ENCODE measurements at places on chromosomes 1 and 21.
A peak's percentile ranks its signal among the peaks of the same experiment; 100 is the strongest.

DNA sequence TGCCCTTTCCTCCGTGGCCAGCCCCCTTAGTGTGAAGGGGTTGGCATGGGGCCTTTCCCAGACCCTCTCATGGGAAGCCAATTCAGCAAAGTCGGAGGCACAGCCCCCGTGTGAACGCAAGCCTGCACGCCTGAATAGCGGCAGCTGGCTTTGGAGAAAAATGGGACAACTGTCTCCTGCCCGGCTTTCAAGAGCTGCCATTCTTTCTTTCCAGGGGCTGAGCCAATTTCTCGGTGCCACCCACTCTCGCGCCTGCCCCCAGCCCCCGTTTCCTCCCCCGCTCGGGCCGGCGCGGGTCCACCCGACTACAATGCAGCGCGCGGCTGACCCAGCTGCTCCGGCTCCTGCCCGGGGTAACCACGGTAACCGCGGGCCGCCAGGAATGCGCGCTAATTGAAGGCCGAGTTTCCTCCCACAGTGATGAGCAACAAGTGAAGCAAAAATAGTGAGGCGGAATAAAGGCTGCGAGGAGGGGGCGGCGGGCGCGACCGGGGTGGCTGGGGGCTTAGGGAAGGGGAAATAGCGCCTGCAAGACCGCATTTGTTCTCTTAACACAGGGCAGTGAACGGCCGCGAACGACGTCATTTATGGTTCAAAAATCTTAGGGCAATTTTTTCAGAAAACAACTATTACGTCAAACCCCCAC, 27.8 kb downstream of the ILDR2 start:
- no peak for DNase-seq

- DNase-seq = no peak
These were observed 66.3 kb upstream of the TLR5 start for GRCh38 chr1:223209293-223209898.

GRCh38 chr21:44940116-44940631, 345 bp downstream of the SLX9 start:
- DNase-seq = no peak

- peak; percentile 31 for DNase-seq
These were observed 12.4 kb downstream of the PSEN2 start for GRCh38 chr1:226882631-226883409.

DNA sequence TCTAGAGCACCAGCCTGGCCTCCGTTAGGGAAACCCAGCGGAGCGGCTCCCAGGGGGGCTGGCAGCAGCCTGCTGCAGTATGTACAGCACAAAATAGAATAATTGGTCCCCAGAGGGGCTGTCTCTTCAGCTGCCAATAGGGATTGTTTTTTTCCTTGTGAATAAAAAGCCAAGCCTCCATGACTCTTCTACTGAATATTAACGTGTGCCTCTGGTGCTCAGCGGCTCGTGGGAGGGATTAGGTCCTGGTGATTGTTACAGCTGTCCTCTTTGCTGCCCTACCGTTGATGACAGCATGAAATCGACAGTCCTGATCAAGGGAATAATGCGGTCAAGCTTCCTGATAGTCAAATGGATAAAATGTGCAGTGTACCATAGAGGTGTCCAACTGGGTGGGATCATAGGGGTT, 190.7 kb upstream of the RUNX1 start:
- no peak for DNase-seq

DNA sequence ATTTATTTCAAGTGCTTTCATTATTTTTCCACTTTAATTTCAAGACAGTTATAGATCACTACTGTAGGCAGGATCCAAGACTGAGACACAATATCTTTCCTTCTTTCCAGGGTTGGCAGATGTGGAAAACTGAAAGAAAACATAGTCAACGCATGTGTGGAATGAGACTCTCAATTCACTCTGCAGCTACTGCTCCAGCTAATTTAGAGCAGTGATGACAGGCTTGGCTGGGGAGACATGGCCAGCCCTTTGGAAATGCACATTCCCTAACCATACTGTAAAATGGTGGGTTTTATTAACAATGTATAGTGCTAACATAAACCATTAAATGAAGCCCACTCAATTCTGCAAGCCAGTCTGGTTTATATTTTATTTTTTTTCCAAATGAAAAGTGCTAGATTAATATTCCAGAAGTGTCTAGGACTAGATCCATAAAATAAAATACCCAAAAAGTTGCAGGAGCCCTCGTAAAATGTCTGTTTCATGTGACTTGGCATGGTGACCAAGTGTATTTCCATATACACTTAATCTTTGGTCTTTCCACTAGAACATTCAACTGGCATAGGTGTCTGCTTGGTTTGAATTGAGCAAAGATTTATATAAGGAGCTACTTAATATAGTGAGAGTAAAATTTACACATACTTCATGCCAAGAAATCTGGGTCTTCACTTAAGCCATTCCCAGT, 32.9 kb downstream of the COL11A1 start:
- no peak for DNase-seq

Measured in activated naive CD4-positive, alpha-beta T cell treated with Interleukin-2 at 50 U/mL for 16 hours (primary cell).